ENCODE measurements at places on chromosomes 2 and 18. TPM values are rescaled to one million over a fixed set of nuclear protein-coding genes. Genes with fewer than 3 reads are reported as not detected.

GALR1 gene
- not detected for total RNA-seq

- no peak for DNase-seq
Measured at GRCh38 chr18:62510789-62511188, 12.0 kb upstream of the ZCCHC2 start.

DNA sequence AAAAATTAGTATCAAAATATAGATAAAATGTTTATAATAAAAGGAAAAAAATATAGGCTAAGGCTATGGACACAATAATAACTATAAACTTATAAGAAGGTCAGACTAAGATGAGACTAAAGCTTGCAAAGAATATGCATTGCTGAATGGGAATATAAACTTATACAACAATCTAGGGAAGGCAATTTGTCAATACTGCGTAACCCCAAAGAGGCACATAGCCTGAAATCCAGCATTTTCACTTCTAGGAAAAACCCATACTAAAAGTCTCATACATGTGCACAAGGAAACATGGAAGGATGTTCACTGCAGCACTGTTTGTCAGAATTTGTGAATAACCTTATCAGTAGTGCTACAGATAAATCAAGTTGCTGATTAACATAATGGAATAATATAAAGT lies 45.5 kb downstream of the FANCL start:
- DNase-seq: no peak

GRCh38 chr2:125167820-125168219 lies 1142.7 kb downstream of the CNTNAP5 start:
- DNase-seq: no peak

GRCh38 chr2:134338208-134338607 lies 84.3 kb downstream of the MGAT5 start:
- no peak for DNase-seq
